ENCODE measurements at places on chromosomes 11 and 22.

DNA sequence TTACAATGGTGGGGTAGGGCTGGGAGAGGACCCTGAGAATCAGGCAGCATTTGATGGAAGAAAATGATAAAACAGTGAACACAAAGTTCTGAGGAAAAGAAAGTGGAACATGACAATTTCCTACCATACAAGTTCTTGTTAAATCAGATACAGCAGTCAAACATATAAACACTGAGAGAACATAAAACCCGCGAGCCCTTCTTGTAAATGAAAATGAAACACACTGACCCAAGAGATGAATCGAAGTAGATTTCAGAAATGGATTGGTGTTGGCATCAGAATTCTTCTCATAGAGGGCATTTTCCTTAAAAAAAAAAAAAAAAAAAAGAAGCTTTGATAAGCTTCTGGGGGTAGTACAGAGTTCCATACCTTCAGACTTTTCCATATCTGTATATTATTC lies 134.7 kb upstream of the TMEM45B start:
- DNase-seq = no peak

DNA sequence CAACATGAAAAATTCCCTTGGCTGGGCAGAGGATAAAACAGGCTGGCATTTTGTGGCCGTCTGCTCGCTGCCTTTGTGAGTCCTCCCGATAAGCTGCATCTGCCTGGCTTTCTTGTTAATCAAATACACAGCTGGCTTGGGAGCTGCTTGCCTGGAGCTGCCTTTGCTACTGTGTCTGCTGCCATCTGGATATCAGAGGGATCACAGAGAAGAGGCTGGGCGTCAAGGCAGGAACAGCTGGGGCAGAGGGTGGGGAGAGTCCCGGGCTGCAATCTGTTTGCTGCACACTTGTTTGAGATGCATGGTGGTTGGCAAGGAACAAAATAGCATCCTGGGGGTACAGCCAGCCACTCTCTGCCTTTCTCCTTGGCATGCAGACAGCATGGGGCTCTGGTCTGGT lies 36.0 kb downstream of the COMMD9 start:
- DNase-seq = no peak

GRCh38 chr22:36660510-36660840 lies 43.1 kb downstream of the CACNG2 start:
- DNase-seq = no peak

DNA sequence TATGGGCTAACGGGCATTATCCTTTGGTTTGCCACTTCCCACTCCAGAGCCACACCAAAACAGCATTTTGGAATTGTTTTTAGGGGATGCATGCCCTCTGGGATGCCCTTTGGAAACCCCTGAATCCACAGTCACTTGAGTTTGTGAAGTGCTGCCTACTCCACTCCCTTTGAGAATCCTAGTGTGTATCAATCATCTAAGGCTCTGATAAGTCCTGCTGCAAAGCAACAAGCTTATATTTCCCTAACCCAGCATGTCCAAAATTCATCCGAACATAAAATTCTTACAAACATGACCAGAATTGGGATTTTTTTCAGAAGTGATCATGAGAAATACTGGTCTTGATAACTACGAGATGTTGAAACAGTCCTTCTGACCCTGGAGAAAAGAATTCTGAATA lies 387.9 kb downstream of the MN1 start:
- DNase-seq = no peak

DNA sequence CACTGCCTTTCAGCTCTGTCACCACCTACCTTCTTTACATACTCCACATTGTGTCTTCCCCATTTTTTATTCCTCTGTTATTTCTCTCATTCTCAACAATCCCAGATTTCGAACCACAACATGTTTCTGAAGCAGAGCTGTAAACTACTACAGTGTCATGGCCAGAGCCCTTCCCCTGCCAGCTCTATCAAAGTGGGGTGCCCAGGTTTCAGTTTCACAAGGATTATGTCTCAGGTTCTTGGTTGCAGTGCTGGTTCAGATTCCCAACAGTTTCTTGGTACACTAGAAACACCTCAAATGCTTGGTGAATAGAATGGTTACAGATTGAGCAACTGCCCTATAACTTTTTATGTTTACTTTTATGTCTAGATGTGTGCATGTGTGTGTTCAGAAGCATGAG lies 172.7 kb upstream of the MTNR1B start:
- DNase-seq = no peak

GRCh38 chr11:34072832-34073231 lies 21.3 kb downstream of the CAPRIN1 start:
- DNase-seq = no peak

GRCh38 chr22:29113319-29113718 lies 40.5 kb downstream of the KREMEN1 start:
- DNase-seq = no peak

GRCh38 chr11:9263840-9264315 lies 1.3 kb downstream of the DENND5A start:
- no peak for DNase-seq

- no peak for DNase-seq
Observed at GRCh38 chr11:117229931-117230285, 2.0 kb downstream of the PCSK7 start.

- no peak for DNase-seq
Observed at GRCh38 chr11:12174477-12175143, 64.2 kb downstream of the MICAL2 start.

GRCh38 chr11:75593286-75593915 lies 31.3 kb downstream of the SERPINH1 start:
- peak; percentile 91 for DNase-seq

DNA sequence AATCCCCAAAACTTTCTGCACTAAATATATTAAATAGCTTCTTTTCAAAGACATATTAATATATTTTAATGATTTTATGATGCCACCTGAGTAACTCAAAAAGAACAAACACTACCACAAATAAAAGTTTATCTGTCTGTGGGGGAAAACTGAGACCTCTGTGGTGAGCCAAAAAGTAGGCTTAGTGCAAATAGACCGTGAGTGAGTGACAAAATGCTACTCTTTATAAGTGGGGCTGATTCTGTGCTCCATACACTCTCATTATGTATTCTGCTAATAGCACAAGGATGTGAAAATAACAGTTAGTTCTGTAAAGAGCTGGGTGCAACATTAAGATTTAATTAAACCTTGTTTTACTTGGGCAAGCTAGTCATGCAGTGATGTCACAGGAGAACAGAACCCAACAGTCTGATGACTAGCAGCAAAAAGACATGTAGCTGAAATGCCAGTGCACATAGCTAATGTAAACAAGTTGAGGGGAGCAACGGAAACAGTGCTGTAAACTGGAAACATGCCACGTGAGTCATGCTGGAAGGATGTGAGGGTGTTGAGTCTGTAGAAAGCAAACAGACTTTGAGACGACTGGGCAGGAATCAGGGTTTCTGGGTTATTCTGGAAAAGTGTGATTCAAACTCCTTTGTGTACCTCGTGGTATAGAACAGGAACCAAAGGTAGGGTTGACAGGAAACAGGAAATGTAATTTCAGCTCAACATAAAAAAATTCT lies 1130.4 kb downstream of the LRRC4C start:
- DNase-seq = no peak

DNA sequence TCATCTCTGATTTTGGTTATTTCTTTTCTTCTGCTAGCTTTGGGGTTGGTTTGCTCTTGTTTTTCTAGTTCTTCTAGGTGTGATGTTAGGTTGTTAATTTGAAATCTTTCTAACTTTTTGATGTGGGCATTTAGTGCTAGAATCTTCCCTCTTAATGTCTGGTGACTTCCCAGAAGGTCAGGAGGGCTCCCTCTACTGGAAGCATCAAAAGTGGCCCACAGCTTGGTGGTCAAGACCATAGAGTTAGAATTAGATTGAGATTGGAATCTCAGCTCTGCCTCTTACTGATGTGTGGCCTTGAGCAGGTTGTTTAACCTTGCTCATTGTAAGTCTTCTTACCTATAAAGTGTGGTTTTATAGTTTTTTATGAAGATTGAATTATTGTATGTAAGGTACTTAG lies 99.3 kb downstream of the FDX1 start:
- DNase-seq = no peak

DNA sequence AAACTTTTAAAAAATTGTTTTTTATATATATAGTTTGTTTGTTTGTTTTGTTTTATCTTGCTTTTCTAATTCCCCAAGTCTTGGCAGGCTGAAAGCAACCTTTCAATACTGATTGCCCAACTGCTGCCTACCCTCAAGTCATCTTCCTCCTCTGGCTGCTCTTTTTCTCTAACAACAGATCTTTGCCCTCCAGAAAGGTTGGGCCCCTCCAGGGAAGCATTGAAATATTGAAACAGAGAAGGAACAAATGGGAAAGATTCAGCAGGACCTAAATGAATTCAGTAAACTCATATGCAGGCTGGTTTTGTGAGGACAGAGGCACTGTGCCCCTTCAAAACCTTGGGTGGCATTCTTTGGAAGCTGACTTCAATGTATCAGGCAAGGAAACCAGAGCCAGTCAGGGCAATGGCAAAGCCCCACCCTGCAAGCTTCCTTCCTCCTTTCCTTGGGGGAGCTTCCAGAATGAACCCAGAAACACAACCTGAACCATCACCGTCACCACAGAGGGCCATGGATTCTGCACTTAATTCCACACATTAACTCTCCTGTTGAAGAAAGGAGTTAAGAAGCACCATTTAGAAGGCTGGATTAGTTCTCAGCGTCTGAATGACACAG lies 815 bp upstream of the MS4A6A start:
- no peak for DNase-seq

- DNase-seq = no peak
Observed at GRCh38 chr11:123006860-123007542, 25.4 kb upstream of the BSX start.

DNA sequence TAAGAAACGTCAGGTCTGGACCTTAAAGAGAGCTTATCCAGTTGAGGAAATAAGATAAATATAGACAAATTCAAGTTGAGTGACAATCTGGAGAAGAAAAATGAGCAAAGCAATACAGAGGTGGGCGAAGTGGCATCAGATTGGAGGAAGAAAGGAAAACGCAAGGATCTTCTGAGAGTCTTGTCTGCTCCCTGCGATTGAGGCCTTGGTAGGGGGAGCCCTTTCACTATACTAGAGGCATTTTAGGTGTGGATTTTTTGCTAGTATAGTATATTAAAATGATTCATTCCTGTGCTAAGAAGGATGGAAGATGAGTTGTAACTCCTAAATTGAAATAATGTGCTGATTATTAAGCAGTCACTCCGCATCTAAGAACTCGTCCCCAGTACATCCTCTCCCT lies 8.1 kb downstream of the NUP50 start:
- DNase-seq = no peak

DNA sequence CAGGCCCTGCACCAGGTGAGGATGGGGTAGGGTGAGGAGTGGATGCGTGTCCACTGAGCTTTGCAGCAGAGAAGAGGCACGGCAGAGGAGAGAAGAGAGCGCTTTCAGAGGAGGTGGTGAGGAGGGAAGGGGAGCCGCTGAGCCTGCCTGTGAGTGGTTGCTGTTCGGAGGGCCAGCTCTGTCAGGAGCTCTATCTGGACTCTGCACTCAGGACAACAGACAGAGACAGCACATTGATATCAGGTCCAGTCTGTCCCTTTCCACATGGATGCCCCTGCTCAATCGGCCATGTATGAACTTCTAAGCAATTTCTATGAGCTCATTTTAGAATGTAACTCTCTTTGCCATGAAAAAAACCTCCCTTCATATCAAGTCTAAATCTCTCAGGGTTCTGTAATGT lies 158.6 kb downstream of the KIRREL3 start:
- DNase-seq = no peak

GRCh38 chr11:76674517-76675400 lies 4.2 kb upstream of the LRRC32 start:
- DNase-seq = no peak

GRCh38 chr11:46729110-46730027 lies 10.4 kb downstream of the F2 start:
- no peak for DNase-seq

DNA sequence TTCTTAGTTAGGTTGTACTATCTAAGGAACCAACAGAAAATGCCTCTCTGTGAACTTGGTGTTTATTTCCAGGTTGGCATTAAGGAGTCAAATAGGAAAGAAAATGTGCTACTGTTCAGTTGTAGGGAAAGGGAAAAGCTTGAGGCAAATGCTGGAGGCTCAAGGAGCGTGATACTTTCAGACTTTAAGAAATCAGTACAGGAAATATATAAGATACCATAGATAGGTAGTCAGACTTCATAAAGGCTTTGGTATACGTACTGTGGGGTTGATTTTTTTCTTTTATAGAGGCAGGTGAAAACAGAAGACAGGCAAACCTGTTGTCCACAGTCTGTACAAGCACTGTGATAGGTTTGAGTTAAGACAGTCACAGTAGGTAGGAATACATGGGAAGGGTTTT lies 30.8 kb downstream of the EP300 start:
- no peak for DNase-seq

GRCh38 chr11:73405146-73405510 lies 28.9 kb downstream of the RELT start:
- no peak for DNase-seq

- no peak for DNase-seq
Observed at GRCh38 chr11:130145311-130145812, 14.2 kb upstream of the ST14 start.

DNA sequence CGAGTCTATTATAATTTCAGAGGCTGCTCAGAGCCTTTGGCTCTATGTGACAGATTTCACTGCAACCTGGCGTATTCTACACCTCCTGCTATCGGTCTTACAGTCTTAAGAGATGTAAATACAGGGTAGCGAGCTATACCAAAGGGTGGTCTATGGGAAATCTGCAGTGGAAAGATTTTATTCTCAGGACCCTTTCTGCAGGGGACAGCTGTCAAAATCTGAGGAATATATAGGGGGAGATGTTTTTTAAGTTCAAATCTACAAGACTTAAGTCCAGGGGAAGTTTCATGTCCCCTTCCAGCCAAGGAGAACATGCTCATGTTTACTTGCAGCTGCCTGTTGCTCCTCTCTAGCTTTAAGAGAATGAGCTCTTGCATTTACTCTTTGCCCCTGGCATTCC lies 62.7 kb downstream of the MICAL2 start:
- no peak for DNase-seq

GRCh38 chr11:70747285-70747684 lies 349.0 kb downstream of the CTTN start:
- DNase-seq = no peak

- no peak for DNase-seq
Observed at GRCh38 chr11:106398502-106399075, 321.1 kb downstream of the AASDHPPT start.

DNA sequence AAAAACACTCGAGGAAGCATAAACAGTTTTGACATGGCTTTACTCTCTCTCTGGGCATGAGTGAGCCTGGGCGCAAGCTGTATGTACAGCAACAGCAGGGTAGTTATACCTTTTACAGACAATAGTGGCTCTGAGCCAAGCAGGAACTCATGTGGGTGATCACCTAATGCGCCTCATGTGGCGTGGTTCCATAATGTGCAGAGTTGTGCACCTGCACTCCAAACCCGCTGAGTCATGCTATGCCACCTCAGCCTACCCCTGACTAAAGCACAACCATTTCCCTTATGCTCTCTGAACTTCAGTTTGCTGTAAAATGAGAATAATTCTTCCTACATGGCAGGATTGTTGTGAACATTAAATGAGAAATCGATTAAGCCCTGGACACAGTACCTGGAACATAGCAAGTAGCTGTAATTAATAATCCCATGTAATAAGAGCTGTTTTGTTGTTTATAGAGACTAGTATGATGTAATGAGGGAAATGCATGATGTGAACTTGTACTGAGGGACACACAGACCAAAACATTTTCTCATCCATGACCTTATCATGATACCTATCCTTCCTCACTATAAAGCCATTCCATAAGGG lies 71.6 kb downstream of the CCDC34 start:
- DNase-seq = no peak

- no peak for DNase-seq
Observed at GRCh38 chr11:44562845-44563460, 2.5 kb upstream of the CD82 start.
